GM23248 (cell line): ENCODE measurements at places on chromosomes 2 and 18. TPM values are rescaled to one million over a fixed set of nuclear protein-coding genes. Genes with fewer than 3 reads are reported as not detected.

DNA sequence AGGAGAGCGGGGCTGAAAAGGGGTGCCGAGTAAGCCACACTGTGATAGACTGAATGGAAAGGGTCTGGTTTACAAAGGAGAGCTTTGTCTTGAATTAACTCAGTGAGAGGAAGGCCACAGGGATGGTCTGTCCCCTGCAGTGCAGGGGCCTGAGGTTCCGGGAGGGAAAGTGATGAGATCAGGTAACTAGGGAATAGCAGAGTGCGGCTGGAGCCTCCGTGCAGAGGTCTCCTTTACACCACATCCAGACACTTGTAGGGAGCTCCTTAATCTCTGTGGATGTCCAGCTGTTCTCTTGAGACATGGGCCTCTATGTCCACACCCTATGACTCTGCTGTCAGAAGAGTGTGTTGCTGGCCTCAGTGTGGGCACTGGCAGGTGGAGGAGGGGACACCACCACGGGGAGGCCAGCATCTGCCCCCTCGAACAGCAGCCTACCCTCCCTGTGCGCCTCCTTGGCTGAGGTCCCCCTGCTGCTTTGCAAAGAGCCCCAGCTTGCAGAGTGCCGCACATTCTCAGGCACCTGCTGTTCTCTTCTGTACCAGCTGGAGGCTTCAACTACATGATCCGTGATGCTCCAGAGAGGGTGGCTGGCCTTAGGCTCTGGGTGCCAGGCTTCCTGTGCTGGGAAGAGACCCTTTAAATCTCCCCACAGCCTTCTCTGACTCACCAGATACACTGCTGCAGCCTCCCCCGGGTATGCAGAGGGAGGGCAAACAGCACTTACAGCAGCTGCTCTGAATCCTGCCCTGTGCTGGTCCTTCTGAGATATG is 25.9 kb downstream of the ENOSF1 start:
- DNase-seq: peak; percentile 10

GRCh38 chr2:75667884-75668283 is 21.3 kb downstream of the MRPL19 start:
- DNase-seq: no peak

DNA sequence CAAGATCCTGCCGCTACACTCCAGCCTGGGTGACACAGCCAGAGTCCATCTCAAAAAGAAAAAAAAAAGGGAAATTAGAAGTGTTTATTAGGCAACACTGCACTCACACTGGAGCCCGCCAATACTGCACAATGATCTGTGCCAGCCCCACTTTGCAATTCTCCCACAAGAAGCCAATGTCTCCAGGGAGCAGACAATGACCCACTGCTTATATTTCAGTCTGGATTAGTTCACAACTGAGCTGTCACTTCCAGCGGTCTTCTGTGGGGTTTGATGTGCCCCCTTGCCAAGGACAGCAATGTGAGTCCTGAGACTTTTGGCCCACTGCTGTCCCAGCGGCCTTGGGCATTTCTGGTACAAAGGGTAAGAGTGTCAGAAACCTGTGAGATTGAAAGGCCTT is 85.6 kb upstream of the PPM1B start:
- no peak for DNase-seq

GRCh38 chr2:12796657-12797056 is 79.9 kb downstream of the TRIB2 start:
- no peak for DNase-seq

SP9 gene
- not detected in 2 replicates for polyA plus RNA-seq

TSHZ1 gene
- polyA plus RNA-seq: 2.2 and 2.4 TPM in 2 replicates
